ENCODE measurements at places on chromosomes 13 and 19.

- DNase-seq: no peak
Measured at GRCh38 chr19:44818466-44819031, 9.6 kb downstream of the BCAM start.

DNA sequence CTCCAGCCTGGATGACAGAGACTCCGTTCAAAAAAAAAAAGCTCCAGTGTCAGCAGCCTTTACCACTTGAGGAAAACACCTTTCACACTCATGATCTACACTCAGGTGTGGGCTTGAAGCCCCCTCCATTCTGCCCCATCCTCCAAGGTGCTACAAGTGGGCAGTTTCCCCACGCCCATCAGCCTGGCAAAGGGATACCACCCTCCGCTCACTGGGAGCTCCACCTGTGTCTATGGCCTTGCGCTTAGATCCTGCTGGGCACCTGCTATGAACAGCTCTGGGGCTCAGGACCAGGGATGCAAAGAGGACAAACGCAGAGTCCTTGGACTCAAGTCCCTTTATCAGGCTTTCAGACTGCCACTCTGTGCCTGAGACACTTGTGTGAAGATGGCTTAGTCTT lies 127.8 kb downstream of the CRYL1 start:
- no peak for DNase-seq

DNA sequence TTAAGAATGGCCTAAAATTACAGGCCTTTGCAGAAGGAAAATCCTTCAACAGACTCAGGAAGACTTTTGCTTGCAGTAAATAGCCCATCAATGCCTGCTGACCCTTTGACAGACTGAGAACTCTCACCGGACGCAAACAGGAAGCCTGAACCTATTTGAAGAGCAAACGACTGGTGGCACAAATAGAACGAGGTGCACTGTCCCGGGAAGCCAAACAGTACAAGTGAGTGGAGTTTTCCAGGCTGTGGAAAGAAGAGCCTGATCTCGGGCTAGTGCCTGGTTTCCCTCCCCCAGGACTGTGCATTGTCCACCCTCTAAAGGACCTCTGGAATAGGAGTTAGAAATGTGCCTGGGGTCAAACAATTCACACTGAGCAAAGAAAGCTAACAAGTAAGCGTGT lies 165.5 kb downstream of the FGF14 start:
- DNase-seq: no peak

DNA sequence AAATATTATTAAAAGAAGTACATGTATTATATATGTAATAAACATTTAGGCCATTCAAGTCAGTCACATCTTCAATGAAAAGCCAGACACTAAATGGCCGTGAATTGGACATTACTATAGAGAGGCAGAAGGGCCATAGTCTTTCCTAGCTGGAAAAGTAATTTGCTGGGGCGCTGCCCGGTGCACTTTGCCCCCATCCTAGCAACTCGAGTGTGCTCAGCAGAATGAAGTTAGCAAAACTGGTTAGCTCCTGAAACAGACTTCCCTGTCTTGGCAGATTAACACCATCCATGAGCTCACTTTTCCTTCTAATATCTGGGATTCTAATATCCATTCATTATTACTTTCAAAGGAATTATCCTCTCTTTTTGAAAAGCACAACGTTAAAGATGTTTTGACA lies 2.8 kb upstream of the SPRYD7 start:
- DNase-seq: no peak

DNA sequence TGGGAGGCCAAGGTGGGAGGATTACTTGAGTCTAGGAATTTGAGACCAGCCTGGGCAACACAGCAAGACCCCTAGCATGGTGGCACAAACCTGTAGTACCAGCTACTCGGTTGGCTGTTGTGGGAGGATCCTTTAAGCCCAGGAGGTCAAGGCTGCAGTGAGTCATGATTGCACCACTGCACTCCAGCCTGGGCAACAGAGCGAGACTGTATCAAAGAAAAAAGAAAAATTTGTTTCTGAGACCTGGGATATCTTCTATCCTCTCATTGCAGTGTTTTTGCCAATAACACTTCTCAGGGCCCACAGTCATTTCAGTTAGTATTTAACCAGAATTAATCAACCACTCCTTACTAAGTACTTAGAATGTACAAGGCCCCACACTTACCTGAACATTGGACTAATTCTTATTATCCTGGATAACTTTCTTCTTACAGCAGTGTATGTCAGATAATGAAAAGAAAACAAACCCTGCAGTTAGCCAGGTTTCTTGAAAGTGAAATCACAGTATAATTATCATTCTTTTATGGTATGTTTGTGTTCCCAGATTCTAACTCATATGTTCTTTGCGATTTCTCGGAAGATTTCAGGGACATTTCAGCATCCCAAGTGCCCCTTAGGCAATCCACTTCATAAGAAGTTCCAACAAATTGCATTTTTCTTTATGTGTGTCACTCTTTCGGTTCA lies 75.6 kb upstream of the KLF5 start:
- DNase-seq: no peak

DNA sequence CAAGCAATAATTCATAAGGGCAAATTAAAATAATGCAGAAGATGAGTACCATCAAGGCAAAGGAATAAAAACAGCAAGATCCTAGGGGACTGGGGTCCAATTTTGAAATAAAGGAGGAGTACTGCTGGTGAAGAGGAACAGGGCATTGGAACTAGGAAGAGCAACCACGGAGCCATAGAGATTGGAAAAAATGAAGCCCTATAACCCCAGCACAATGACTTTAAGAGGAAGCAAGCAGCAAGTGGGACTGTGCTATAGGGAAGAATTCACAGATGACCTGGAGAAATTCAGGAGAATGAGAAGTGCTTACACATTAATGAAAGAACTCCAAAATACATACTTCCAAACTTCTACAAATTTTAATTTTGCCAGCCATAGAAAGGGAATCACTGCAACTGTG lies 44.9 kb upstream of the ITM2B start:
- DNase-seq: no peak

DNA sequence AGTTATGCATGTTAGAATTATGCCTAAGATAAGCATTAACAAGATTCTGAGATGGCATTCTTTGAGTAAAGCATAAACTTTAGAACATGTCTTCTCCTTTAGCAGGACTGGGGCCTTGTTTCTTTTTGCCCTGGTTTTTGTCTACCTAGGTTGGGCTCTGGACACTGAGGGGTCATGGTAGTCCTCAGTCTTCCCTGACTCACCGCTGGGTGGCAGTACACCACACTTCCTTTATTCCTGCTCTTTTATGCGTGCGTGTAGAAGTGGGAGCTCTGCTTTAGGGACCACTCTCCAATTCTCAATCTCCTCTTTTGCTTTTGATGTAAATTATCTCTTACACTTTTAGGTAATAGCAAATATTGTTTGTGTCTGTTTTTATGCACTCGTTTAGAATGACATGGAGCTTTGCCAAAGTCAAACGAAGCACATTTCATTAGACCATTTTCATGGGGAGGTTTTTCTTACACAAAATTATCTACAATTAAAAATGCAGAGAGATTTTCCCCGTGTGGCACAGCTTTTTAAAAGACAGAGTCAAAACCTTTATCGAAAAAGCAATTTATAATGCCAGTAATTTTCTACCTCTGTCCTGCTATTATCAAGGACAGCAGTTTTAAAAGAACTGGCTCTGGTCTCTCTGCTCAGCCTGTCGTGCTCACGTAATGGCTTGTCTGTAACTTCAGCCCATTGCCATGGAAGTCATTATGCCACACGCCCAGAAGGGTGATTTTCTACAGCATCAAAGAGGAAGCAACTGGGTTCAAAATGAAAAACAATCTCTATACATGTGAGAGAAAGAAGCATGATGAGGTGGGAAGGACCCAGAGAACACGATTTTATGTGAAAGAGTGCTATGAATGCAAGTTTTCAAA lies 413.9 kb downstream of the COG6 start:
- DNase-seq: peak; percentile 81

DNA sequence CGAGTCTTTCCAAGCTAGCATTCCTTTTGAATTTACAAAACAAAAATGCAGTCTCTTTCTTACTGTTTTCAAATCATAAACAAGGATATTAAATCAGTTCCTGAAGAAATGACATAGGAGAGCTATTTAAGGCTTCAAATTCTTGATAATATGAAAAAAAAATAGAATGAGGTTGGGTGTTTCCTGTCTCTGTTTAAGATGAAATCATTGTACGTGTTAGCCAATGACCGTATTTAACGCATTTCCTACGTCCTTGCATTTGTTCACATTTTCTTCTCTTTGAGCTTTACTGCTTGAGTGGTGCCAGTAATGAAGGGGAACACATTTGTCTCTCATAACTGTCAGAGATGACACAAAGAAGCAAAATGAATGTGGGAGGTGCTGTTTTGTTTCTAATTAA lies 821.3 kb downstream of the DIAPH3 start:
- no peak for DNase-seq

DNA sequence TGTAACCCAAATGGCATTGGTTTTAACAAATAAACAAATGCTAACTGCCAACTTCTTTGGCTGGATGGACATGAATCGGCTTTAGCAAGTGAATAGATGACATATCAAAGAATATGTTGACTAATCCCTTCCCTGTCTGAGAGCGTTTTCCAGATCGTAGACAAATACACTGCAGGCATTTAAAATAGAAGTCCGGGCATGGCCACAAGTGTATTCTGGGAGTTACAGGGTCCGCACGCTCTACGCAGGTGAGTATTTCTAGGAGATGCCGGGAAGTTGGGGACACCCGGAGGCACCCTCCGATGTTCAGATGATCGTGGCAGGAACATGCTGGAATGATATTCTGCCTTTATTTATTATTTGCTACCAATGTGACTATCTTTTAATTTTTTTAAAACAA lies 53.2 kb upstream of the ZNF536 start:
- DNase-seq: no peak

- DNase-seq: no peak
Measured at GRCh38 chr13:65642996-65643395, 1587.1 kb downstream of the PCDH9 start.

DNA sequence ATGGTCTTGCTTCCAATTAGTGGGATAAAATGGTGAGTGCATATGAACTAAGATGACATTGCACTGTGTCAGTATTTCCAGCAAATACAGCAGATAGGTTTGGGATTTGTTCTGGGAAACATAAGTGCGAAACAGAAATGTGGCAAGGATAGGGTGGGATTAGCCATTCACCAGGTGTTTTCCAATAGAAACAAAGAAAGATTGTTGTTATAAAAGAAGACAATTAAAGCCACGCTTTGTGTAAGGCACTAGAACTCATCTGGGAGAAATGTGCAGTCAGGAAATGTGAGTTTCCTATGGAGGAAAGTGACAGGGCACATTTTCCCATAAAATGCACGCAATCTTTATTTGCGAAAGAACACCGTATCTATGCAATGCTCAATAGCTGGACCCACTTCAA lies 1547.8 kb downstream of the EFNB2 start:
- DNase-seq: no peak

DNA sequence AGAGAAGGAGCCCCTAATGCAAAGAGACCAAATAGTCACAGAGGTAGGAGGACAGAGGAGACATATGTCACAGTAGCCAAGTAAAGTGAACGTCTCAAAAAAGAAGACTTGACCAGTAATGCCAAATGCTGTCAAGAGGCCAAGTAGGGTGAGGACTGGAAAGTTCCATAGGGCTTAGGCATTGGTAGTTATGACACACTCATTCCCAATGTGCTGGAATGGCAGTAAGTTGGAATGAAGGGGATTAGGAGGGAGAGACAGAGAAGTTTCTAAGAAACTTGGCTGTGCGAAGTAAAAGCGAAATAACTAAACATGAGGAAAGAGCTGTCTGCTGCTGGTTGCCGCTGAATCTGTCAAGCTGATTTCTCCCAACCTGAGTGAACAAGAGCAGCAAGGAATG lies 14.9 kb upstream of the FRY start:
- DNase-seq: no peak

- no peak for DNase-seq
Measured at GRCh38 chr19:2607712-2608601, 94.5 kb downstream of the GNG7 start.

DNA sequence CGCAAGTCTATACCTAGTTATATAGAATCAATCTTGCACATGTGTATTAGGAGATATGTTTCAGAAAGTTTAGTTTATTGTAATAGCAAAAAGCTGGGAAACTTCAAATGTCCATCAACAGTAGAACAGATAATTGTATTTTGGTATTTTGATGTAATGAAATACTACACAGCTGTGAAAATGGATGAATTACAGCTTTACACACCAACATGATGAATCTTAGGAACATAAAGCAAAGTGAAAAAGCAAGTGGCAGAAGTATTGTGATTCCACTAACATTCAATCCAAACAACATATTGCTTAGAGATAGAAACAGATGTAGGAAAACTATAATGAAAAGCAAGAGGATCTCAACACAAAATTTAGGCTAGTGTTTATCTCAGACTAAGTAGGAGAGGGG lies 72.5 kb downstream of the RUBCNL start:
- DNase-seq: no peak

GRCh38 chr19:45826934-45827333 lies 11.8 kb upstream of the RSPH6A start:
- DNase-seq: no peak

GRCh38 chr13:109756778-109757177 lies 29.6 kb downstream of the IRS2 start:
- DNase-seq: no peak

DNA sequence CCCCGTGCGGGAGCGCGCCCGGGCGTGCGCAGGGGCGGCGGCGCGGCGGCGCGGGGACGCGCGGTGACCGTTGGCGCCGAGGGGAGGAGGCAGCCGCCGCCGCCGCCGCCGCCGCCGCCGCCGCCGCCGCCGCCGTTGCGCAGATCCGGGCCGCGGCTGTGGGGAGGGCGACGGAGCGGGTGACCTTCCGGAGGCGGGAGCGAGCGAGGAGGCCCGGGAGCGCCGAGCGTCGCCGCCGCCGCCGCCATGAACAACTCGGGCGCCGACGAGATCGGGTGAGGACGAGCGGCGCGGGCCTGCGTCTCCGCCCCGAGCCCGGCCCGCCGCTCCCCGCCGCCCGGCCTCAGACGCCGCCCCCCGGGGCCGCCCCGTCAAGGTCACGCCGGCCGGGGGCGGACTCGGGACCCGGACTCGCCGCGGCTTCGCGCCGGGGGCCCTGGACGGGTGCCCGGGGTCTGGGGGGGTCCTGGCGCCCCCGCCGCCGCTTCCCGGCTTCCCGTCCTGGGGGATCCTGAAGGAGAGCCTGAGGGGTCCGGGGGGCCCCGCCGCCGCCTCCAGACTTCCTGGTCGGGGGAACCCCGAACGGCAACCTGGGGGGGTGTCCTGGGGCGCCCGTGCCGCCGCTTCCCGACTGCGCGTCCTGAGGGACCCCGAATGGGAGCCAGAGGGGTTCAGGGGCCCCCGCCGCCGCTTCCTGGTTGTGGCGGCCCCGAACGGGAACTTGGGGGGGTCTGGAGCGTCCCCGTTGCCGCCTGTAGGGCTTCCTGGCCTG lies at the start of gene DAZAP1:
DAZAP1 (plus strand) TSS at position 59 of the 772 bp plus-strand sequence; CDS start at position 247, 188 bp downstream.
- no peak for DNase-seq

GRCh38 chr13:46149272-46150133 lies 32.5 kb downstream of the LCP1 start:
- no peak for DNase-seq

DNA sequence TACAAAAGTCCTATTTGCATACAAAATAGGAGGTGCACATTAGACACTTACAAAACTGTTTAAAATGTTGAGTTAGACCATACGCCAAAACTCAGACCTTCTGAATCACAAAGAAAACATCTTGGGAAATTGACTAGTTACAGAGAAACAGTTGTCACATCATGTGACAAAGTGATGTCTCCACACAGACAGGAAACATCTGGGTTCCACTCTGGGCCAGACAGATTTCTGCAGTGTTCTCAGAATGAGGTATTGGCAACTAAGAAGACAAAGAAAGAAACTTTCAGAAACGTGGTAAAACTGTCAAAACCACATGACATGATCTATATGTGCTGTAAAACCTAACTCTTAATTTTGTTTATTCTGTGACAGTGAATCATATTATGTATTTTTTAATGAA lies 6.7 kb downstream of the ZNF793 start:
- no peak for DNase-seq

All from left cardiac atrium (tissue), 4 donors.